Caudate nucleus (tissue), 63 donors: ENCODE measurements at places on chromosomes 2 and 18.

GRCh38 chr2:45776160-45776955, 124.9 kb downstream of the PRKCE start:
- DNase-seq, result no peak

GRCh38 chr2:37918742-37919186, 6.3 kb upstream of the RMDN2 start:
- DNase-seq, result no peak

GRCh38 chr2:112483042-112483473, 1.1 kb downstream of the TTL start:
- DNase-seq, result no peak

GRCh38 chr2:102103992-102104871, 38.3 kb upstream of the IL1R1 start:
- no peak for DNase-seq

DNA sequence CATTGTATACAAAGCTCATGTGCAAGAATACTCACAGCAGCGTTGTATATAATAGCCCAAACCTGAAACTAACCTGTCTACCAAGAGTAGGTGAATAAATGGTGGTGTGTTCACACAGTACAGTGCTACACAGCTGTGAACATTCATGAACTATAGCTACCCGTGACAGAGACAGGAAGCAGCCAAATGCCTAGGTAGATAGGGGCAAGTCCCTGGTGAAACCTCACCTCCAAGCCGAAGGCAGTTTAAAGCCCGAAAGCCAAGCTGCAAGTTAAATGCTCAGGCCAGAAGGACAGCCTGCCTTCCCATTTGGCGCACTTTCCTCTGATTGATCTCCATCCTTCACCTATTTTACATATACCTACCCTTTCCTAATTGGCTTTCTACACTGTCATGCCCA, 36.5 kb upstream of the IMPA2 start:
- DNase-seq, result no peak

GRCh38 chr2:24834733-24835395, 41.6 kb downstream of the CENPO start:
- DNase-seq, result no peak

DNA sequence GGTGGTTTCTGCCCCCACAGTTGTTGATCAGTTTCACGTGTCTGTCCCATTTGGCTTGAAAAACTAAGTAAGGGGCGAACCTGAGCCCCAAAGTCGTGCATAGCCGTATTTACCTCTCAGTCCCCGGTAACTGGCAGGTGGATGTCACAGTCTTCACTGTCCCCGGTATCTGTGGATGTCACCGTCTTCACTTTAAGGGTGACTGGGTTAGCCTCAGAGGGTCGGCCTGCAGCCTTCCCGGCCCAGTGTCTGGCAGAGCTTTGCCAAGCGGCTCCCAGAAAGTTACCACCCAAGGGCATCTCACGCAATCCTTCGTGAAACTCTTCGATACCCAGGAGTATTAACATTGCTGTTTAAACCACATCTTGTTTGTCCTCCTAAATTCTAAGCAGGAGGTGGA, 125.3 kb upstream of the CTDP1 start:
- no peak for DNase-seq

DNA sequence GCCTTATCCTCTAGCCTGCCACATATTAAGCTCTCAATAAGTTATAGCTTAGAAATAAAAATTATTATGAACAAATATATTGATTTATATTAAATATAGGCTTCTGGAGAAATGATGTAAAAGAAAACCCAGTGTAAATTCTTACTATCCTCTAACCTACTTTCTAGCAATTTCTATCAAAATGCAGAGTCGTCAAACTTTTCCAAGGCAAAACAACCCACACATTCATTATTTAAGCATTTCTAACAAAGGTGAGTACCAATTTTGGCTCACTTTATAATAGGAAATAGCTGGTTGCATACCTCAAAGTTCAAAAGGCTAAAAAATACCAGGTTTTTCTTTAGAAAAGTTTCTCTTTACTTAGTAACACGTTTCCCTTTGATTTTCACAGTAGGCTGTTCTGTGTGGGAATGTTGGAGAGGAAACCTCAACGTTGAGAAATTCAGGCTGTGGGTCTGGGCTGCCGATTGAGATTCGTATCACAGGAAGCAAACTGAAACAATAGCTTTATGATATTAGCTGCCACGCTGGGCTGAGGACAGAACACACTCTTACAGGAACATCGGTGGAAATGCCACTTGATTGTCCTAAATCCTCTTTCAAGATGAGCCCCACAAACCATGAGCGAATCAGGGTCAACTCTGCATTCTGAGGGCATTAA, 53.0 kb downstream of the EPAS1 start:
- no peak for DNase-seq

- DNase-seq, result no peak
Measured at GRCh38 chr18:79275461-79275860, 120.3 kb upstream of the NFATC1 start.
